ENCODE measurements at places on chromosomes 7 and 10.

GRCh38 chr7:47024991-47025390, 556.9 kb downstream of the TNS3 start:
- no peak for DNase-seq

DNA sequence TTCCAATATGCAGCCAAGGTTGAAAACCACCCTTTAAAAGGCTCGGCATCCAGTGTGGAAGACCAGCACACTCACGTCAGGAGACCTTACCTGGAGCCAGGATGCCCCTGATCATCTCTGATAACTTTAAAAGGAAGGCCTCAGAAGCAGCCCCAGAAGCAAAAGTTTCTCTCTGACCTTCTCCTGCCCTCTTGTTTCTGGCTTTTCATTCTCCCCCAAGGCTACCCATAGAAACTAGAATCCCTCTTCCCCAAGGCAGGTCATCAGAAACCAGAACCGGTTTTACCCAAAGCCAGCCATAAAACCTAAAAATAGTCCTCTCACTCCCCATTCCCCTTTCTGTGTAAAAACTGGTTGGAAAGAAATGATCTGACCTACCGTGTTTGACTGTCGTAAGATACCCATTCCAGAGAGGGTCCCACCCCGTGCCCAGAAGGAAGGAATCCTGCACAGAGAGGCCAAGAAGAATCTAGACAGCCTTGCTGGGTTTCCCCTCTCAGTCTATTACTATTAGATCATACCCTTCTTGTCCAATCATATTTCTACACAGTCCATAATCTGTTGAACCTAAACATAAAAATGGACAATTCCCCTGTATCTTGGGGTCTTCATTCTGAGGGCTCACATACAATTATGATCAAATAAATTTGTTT, 17.5 kb upstream of the TSPAN14 start:
- no peak for DNase-seq

DNA sequence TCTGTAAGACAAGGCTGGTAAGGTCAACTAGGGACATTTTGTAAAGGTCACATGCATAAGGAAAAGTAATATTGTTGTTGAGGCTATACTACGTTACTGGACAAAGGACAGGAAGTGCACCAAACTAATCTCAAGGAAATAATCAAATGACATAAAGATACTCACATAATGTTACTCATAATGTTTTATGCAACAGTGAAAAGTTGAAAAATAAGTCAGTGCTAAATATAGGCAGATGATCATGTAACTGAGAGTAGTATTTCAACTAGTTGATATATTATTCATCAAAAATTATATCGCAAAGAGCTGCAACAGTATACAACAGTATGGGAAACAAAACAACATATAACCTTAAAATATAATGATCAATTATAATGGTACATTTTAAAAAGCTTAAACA, 215.7 kb downstream of the PTN start:
- DNase-seq, result no peak

- no peak for DNase-seq
Observed at GRCh38 chr10:71629131-71629530, 90.4 kb downstream of the C10orf105 start.

DNA sequence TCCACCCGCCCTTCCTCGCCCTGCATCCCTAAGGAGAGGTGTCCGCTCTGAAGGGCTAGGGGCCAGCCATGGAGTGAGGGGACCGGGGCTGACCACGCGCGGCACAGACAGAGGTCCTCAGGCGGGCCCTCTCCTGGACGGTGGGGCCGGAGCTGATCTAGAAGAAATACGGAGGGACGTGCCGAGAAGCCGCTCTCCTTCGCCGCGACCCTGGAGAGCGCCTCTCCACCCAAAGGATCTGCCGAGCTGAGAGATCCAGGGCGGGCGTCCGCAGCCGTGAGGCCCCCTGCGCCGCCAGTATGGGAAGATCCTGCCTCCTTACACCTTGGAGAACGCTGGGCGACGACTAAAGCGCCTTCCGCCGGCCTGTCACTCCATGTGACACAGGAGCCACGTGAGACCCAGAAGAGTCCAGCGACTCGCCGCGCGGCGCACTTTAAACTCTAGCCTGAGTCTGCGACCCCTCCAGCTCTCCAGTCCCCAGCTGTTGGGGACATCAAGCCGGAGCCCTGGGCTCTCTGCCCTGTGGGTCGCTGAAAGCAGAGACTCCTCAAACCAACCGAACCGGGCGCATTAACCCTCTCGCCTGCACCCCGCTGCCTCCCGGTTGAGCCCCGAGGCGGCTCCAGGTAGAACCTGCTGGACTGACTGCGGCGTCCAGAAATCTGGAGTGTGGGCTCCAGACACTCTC, 1.5 kb upstream of the SFMBT2 start:
- peak; percentile 1 for DNase-seq
